ENCODE measurements at places on chromosomes 4 and X.

GRCh38 chr4:88451205-88451604 lies 5.7 kb upstream of the HERC5 start:
- no peak for DNase-seq

DNA sequence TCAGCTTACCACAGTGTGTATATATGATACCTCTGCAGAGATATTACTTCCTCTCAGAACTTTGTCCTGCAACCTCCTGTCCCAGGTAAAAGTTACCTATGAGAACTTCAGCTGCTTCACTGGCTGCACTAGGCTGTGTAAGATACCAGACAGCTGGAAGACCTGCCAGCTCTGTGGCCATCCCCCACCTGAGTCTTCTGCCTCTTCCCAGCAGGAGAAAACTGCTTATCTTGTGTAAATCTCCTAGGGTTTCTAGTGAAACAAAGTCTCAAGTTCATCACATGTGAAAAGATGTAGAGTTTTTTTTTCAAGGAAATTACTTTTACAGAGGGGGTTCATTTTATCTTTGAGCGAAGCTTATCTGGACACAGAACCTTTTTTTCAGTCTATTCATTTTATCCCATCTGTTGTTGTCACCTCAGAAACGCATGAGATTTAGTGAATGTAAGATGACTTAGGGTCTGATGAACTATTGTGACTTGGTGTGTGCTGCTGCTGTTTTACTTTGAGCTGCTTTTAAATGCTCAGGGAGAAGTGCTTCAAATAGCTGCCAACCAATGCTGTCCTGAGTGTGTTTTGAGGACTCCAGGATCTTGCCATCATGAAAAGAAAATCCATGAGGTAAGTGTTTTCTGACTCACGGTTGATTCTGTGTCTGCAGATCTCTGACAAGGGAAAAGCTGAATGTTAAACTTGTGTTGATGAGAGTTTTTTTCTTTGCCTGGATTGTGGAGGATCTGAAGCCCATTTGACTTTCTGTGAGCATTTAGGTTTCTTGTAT lies 187.8 kb downstream of the FRAS1 start:
- DNase-seq, result no peak

- no peak for DNase-seq
Measured at GRCh38 chr4:156571146-156571545, 400.5 kb downstream of the PDGFC start.

DNA sequence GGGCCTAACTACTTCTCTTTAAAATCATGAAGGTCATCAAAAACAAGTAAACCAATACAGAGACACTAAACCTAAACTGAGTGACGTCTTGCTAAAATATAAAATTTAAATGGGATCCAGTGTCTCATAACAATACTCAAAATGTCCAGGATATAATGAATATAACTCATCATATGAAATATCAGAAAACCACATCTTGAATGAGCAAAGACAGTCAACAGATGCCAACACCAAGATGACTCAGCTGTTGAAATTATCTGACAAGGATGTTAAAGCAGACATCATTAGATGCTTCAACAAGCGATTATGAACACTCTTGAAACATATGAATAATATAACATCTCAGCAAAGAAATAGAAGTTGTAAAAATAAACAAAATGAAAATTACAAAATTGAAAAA lies 8.3 kb downstream of the NAP1L2 start:
- no peak for DNase-seq

DNA sequence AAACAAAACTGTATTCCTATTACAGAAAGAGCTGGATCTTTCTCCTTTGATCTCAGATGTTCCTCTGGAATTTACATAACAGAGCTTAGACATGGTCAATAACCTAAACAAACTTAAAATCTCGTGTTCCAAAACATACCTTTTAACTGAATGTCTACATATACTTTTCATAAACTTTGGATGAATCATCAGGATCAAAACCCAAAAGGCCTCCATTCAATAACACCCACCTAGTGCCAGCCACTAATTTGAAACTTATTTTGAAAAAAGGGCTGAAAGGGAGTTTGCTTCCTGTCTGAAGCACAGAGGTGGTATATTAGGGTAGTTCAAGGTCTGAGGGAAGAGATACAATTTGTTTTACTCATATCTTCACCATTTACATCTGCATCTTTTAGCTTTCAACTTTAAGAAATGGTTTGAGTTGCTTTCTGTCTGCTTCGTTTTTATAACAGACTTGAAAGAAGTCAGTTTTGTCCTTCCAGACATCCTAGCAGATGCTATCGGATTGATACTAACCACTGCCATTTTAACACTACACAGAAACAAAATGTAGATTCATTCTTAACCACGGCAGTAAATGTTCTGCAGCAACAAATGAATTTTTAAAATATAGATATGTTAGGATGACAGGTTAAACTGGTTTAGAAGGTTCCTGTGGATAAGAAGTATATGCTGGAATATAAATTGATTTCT lies 242.8 kb upstream of the DKK2 start:
- no peak for DNase-seq

DNA sequence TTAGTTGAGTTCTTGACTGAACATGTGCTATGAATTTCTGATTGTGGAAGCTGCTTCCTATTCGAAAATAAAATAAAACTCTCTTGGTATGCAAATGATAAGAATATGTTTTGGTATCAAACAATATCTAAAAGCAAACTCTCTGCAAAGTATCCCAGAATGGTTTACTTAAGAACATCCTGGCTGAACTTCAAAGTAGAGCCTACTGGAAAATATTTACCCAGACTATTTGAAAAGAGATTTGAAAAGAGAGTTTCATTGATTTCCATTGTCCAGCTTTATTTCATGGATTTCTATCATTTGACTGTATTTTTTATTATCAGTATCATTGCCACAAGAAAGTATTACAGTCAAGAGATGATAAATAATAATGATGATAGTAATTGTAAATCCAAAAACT lies 171.1 kb upstream of the SLC7A11 start:
- DNase-seq, result no peak

- no peak for DNase-seq
Measured at GRCh38 chr4:1842993-1843448, 12.9 kb downstream of the LETM1 start.
